ENCODE measurements at places on chromosomes 4 and X.

- no peak for DNase-seq
Measured at GRCh38 chr4:100422894-100423293, 94.9 kb downstream of the EMCN start.

GRCh38 chr4:2865196-2865780 lies 21.6 kb downstream of the ADD1 start:
- no peak for DNase-seq

- DNase-seq = no peak
Measured at GRCh38 chr4:33060674-33061542, 2340.7 kb downstream of the PCDH7 start.

DNA sequence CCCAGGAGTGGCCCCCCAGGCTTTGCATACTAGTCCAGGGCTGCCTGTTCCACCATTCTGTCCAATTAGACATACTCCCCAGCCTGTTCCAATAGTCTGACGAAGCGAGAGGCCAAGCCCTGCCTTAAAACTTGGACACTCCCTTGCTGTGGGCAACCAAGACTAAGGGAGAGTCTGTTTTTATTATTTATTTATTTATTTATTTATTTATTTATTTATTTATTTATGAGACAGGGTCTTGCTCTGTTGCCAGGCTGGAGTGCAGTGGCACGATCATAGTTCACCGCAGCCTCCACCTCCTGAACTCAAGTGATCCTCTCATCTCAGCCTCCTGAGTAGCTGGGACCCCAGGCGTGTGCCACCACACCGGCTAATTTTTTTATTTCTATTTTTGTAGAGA lies 6.6 kb downstream of the KIT start:
- no peak for DNase-seq

- no peak for DNase-seq
Measured at GRCh38 chrX:151711154-151711553, 4.7 kb upstream of the FATE1 start.

- no peak for DNase-seq
Measured at GRCh38 chr4:176443117-176443516, 123.4 kb downstream of the SPCS3 start.

DNA sequence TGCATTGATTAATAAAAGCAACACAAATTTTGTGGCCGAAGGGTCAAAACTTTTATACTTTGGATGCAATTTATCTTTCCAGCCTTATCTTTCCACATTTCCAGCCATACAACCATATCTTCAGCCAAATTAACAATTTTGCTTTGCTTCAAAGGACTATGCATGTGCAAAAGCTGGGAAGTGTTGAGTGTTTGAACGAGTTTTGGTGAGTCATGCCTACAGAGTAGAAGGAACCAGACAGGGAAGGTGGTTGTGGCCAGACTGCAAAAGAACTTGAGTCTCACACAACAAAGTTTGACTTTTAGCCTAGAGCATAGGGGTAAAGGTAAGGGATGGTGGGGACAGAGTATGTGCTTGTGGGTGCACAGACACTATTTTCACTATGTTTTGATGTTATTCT lies 53.0 kb upstream of the GABRA2 start:
- DNase-seq = no peak

DNA sequence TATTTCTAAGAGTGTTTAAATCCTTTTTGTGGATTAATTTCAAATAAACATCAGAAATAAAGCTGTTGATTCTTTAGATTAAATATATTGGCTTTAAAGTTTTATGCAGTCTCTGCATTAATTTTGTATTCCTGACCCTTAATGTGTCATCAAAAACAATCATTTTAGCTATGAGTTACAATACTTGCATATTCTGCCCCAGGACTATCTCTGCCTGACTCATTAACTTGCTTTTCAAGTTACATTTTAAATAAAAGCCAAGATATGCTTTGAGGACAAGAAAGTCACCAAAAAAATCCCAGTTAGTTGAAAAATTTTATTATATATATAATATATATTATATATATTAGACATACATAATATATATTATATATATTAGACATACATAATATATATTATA lies 208.7 kb downstream of the ADGRL3 start:
- DNase-seq = no peak

DNA sequence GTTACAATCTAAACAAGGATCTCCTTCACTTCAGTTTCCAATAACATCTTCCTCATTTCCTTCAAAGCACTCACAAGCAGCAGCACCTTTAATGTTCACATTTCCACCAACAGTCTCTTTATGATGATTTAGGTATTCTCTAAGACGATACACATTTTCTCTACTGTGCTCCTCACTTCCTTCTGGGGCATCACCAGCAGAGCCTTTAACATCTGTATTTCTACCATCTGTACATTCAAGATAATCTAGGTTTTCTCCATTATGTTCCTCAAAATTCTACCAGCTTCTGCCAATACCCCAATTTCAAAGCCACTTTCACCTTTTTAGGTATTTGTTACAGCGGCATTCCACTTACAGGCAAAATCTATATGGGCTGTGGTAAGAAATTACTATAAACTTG lies 80.6 kb downstream of the FBXW7 start:
- DNase-seq = no peak

DNA sequence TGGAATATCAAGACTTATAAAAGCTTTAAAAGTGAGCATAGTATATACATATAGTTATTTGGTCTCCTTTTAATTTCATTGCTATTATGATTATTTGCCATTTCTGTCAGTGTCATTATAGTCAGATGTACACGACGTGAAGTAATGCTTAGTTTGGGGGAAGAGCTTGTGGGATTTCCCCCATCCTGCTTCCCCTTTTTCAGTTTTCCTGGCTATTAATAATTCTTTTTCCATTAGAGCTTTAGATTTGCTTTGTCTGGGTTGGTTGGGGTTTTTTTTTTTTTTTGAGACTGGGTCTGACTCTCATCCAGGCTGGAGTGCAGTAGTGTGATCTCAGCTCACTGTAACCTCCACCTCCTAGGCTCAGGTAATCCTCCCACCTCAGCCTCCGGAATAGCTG lies 5.4 kb downstream of the ABCE1 start:
- no peak for DNase-seq

DNA sequence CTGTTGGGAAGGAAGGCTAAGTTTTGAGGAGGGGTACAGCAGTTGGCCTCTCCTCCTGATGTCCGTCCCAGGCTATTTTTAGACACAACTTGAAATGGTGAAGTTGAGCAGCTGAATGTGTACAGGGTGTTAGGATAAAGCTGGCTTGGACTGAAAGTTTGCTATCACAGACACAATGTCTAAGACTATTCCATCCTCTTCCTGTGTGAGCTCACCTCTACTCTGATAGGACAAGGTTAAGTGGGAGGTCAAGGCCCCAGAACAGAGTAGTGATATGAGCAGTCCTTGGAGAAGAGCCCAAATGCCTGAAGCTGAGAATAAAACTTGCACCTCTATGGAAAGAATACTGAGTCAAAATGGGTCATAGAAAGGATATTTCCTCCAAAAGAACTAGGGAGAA lies 4.1 kb downstream of the ATP1B4 start:
- no peak for DNase-seq

GRCh38 chrX:14243823-14244222 lies 214.1 kb upstream of the GEMIN8 start:
- no peak for DNase-seq

- DNase-seq = no peak
Measured at GRCh38 chrX:25022499-25023325, 6.9 kb upstream of the ARX start.

- DNase-seq = no peak
Measured at GRCh38 chr4:118265312-118266144, 87.3 kb downstream of the PRSS12 start.

- DNase-seq = no peak
Measured at GRCh38 chrX:44621078-44621477, 78.4 kb upstream of the FUNDC1 start.

GRCh38 chr4:10312568-10312967 lies 144.7 kb downstream of the ZNF518B start:
- DNase-seq = no peak

- no peak for DNase-seq
Measured at GRCh38 chrX:116342903-116343302, 93.5 kb upstream of the SLC6A14 start.

DNA sequence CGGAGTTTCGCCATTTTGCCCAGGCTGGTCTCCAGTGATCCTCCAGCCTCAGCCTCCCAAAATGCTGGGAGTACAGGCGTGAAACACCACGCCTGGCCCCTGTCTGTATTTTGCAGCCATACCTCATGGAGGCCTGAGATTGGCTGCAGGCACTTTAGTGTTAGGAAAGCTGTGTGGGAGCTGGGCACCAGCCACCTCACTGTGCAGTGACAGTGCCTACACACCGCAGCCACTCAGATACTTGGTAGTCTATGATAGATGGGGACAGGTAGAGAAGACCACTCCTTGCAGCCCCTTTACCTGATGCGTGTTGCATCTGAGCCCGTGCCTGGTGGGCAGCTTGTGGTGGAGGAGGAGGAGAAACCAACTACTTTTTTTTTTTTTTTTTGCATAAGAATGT lies 16.3 kb downstream of the SMS start:
- no peak for DNase-seq

GRCh38 chrX:143661286-143661685 lies 25.4 kb upstream of the SLITRK4 start:
- DNase-seq = no peak

GRCh38 chrX:133958997-133959688 lies 26.3 kb downstream of the GPC3 start:
- no peak for DNase-seq

GRCh38 chrX:103248553-103248952 lies 6.4 kb downstream of the TCEAL8 start:
- peak; percentile 19 for DNase-seq

DNA sequence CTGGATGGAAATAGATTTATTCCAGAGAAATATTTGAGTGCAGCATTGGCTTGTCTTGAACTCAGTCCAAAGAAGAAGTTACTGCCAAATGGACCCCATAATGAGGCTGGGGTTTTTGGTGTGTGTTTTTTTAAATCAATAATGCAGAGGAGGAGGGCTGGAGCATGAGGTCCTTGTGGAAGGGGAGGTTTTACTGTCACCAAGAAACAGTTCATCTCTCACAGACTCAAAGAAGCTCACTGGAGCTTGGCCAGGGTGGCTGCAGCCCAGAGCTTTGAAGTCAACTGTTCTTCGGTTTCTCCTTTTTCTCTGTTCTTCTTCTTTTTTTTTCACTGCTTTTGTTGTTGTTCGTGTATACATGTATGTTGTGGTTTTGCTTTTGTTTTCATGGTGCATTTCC lies 377.7 kb downstream of the FBXW7 start:
- no peak for DNase-seq

DNA sequence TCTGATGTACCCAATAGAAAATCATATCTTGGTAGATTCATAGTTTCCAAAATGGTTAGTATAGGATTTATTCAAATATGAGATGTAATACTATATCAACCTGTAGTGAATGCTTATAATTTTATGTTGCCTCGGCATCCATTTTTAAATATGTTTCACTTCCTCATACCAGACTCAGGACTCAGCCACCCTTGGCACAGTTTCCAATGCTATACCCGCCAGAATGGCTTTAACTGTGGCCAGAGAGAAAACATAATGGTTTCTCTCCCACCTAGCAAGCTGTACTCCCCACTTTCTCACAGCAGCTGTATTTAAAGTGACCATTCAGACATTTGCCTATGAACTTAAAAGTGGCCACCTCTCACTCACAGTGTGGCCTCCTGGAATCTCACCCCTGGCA lies 466.6 kb upstream of the PABPC4L start:
- no peak for DNase-seq

DNA sequence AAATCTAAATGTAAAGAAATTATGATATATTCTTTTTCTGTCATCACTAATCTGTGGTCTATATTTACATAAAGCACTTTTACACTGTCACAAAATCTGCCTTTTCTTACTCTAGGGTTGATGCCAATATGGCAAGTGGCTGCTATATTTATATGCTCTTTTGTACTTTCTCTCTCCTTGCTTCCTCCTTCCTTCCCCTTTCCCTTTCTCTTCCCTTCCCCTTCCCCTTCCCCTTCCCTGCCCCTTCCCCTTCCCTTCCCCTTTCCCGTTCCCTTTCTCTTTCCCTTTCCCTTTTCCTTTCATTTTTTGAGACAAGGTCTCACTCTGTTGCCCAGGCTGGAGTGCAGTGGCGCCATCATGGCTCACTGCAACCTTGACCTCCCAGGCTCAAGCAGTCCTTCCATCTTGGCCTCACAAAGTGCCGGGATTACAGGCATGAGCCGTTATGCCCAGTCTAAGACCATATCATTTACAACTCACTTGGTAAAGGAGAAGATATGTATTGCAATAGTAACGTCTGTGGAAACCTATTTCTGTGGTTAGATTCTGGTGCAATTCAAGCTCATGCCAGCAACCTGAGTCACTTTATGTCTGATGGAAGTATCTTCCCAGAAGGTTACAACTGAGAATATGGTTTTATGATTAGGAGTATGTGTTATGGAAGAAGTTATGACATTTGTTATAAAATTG lies 13.9 kb upstream of the PLAC8 start:
- no peak for DNase-seq

- DNase-seq = no peak
Measured at GRCh38 chr4:90293320-90293719, 166.1 kb downstream of the CCSER1 start.

DNA sequence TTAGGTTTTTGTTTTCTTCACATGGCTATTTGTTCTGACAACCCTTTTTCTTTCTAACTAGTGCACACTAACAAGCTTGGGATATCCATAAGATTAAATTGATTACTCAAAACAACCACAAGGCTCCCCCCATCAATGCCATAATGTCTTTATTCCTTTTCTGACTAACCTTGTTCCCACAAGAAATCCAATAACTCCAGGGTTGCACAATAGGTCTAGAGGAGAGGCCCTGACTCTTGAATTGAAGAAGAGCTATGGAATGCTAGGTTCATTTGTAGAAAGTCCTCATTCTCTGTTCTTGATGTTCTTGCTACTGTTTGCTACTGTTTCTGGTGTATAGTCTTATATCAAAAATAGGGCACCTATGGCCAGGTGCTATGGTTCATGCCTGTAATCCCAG lies 71.0 kb downstream of the PRRG1 start:
- no peak for DNase-seq
